ENCODE measurements at places on chromosomes 1 and 21.
A peak's percentile ranks its signal among the peaks of the same experiment; 100 is the strongest.

DNA sequence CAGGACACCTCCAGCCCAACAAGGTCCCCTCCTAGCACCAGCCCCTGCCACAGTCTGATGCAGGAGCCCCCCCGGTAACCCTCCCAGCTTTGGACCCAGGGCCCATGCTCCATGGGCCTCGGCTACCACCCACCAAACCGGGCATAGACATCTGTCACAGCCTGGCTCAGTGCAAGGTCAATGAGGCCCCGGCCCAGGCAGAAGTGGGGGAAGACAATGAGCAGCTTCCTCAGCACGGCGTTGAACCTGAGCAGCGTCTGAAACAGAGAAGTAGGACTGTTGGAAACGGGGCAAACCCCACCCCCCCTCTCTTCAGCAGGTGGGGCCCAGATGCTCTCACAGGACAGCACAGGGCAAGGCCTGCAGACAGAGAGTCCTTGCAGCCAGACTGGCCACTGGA, 101.9 kb upstream of the GCLM start:
- DNase-seq = no peak

GRCh38 chr1:43822040-43822690, 111.4 kb upstream of the ARTN start:
- DNase-seq = peak; percentile 97

DNA sequence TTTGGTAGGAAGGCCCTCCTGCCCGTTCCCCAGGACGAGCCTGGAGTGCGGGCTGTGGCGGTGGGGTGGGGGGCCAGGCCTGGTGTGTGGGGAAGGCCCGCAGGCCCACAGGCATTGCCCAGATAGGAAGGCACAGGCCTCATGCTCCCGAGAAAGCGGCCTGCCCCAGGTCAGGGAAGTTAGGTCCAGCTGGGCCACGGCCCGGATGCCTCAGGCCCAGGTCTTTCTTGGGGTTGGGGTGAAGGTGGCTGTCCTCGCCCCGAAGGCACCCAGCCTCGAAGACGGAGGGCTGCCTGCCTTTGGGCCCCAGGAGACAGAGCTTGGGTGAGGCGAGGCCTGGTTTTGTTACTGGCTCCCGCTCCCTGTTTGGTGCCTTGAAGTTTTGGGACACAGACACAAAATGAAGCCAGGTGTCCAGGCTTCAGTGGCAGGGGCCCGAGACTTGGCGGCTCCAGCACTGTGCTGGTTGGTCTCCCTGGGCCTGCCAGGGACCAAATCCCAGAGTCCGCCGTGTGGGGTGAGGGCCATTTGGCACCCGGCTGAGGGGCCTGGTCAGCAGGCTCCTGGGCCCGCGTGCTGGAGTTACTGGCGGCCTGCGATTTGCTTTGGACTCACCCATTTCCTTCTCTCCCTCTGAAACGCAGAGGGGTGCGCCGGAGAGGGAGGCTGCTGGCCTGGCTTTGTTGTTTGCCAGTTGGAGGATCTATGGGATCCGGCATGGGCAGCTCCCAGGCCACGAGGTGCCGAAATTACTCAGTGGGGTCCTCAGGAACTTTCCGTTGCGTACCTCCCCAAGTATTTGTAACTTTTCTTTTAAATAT, 2.0 kb downstream of the SKI start:
- DNase-seq = peak; percentile 39

GRCh38 chr1:185987611-185988321, 253.6 kb downstream of the HMCN1 start:
- DNase-seq = no peak

- DNase-seq = no peak
These were observed 221.7 kb downstream of the HHIPL2 start for GRCh38 chr1:222326006-222326709.

DNA sequence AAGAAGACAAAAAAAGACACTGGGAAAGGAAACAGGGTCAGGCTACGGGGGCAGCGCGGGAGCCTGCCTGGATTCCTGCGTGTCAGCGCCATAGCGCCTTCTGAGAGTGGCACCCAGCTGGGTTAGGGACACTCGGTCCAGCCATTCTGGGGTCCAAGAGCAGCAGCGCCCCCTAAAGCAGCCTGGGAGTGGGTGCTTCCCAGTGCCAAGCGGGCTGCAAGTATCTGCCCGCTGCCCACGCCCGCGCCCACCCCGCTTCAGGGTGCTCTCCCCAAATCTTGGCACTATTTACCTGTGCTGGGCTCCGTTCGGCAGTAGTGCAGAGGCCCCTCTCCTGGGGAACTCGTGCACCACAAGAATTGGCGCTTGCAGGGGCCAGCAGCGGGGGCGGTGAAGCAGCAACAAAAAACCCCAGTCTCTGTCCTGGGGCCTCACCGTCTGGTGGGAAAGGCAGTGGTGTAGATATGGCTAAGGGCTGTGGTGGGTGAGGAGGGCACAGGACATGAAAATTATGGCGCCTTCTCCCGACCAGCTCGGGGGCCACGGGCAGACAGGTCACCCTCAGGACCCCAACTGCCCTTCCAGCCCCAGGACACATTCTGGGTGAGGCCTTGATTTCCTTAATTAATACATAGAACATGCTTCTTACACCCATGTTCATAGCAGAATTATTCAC, 24.1 kb upstream of the LBR start:
- no peak for DNase-seq

GRCh38 chr1:12745992-12746323, at the start of gene CFAP107:
TSS of gene CFAP107 (plus strand) at chr1:12746200. CDS start at chr1:12746431, 231 bp downstream.
- DNase-seq = peak; percentile 22
